ENCODE measurements at places on chromosomes 7 and 10. TPM values are rescaled to one million over a fixed set of nuclear protein-coding genes. Genes with fewer than 3 reads are reported as not detected.

The NEUROG3 gene
- not detected for total RNA-seq

The GALNT17 gene
- not detected for total RNA-seq

The DNA2 gene
- total RNA-seq: 29.2 TPM

The GRB10 gene
- total RNA-seq: 9.3 TPM

The TLX1 gene
- not detected for total RNA-seq

The SORCS3 gene
- total RNA-seq: 0.05 TPM

The SLC26A4 gene
- 0.88 TPM for total RNA-seq
